Neuronal stem cell (in vitro differentiated cells): ENCODE measurements at places on chromosomes 1 and 21.

GRCh38 chr1:93623875-93624274 lies 57.8 kb downstream of the BCAR3 start:
- no peak for DNase-seq

DNA sequence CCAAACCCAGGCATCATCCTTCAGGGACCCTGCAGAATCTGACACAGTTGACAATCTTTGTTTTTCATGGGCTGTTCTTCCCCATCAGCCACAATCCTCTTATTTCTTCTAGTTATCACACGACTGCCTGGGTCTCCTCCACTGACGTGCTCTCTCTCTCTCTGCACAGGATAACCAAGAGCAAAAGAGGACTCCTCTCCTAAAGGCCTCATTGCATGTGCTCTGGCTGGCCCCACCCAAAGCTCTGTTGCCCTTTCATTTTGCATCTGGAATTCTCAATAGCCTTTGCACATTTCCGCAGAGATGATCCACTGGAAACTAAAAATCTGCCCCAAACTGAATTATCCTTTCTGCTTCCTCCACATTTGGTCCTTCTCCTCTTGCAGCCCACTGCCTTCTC lies 58.5 kb downstream of the KANK4 start:
- no peak for DNase-seq

DNA sequence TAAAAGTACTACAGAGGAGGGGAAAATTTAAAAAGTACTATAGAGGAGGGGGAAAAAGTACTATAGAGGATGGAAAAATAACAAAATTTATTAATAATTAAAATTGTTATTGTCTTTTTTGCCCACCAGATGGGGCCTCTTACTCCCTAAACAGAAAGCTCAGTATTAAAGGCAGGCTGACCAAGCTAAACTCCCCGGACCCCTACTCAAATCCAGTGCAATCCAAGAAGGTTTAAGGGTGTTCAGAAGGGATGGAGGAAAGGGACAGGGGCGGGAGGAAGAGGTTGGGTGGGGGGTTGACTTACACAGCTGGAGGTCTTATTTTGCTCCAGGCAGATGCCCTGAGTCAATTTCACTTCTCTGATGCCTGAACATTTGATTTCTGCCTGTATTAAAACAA lies 13.7 kb downstream of the CD34 start:
- no peak for DNase-seq

GRCh38 chr1:25567710-25568089 lies 24.3 kb downstream of the LDLRAP1 start:
- DNase-seq = no peak

- no peak for DNase-seq
Measured at GRCh38 chr1:172473302-172473701, 29.4 kb upstream of the PIGC start.

- DNase-seq = no peak
Measured at GRCh38 chr1:54583871-54584270, 35.8 kb downstream of the ACOT11 start.

DNA sequence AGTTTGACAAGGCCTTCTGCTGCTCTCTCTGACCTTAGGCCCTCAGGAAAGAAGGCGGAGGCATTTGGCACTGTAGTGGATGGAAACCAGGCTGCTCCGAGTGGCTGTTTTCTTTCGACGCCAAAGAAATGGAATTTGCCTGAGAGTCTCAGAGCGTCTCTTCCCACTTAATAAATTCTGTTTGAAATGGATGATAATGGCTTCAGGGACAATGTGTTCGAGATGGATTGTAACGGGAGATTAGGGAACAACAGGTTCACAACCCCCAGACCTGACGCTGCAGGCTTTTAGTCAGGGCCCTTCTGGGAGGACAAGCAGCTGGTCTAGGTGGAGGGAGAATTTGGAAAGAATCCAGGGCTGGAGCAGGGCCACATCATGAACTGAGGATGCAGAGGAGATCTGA lies 58.6 kb downstream of the TLR5 start:
- no peak for DNase-seq

- DNase-seq = no peak
Measured at GRCh38 chr1:154937988-154938386, 1.5 kb upstream of the PMVK start.

GRCh38 chr1:236069796-236070195 lies 4.9 kb upstream of the NID1 start:
- DNase-seq = no peak

DNA sequence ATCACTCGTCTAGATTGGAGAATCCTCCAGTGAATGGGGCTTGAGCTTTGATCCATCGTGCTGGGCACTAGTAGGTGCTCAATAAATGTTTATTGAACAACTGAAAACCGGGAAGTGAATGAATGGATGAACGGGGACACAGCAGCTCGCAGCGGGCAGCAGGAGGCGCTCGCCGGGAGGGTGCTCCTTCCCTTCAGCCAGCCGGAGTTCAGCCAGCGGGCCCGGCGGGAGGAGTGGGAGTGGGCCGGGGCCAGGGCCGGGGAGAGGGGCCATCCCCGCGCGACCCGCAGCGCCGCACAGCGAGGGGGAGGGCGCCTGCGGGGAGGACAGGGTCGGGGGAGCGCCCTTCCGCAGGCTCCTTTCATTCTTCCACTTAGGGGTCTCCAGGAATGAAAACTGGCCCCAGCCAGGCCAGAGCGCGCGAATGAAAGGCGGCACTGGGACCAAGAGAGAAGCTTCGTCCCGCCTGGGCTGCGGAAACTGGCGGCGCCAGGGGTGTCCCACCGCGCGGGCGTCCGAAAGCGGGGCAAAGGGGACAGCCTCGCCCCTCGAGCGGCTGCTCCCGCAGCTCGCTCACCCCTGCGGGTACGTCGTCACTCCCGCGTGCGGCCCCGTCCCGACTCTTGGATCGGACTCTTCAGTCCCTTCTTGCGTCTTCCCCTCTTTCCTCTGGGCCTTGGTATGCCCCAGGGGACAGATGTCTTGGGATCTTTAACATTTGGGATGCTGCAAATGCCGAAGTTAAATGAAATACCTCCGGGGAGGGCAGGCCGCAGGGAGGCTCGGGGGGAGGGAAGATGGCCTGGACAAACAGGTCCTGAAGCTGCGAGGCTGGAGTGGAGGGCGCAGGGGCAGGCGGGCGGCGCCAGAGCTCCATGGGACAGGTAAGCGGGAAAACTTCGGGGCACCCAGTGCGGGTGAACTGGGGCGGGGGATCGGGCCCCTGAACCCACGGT lies 3.6 kb upstream of the INAVA start:
- peak; percentile 91 for DNase-seq

GRCh38 chr1:114369930-114370329 lies 141.1 kb downstream of the TRIM33 start:
- DNase-seq = no peak

DNA sequence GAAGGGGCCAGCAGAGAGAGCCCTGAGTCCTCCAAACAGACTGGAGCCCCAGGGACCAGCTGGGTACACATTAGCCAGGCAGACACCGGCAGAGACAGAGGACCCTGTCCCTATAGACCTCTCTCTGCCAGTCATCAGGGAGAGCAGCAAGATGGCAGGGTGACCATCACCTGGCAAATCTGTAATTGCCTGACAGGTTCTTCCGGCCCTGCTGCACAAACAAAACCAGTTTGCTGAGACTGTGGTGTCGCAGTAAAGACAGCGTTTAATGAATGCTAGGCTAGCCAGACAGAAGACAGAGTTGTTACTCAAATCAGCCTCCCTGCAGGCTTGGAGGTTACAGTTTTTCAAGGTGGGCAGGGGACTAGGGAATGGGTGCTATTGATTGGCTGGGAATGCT lies 618.9 kb downstream of the NPHP4 start:
- DNase-seq = no peak

- DNase-seq = no peak
Measured at GRCh38 chr21:32112195-32112594, 166.7 kb downstream of the MIS18A start.

GRCh38 chr1:47508702-47509431 lies 71.0 kb downstream of the FOXD2 start:
- DNase-seq = no peak

DNA sequence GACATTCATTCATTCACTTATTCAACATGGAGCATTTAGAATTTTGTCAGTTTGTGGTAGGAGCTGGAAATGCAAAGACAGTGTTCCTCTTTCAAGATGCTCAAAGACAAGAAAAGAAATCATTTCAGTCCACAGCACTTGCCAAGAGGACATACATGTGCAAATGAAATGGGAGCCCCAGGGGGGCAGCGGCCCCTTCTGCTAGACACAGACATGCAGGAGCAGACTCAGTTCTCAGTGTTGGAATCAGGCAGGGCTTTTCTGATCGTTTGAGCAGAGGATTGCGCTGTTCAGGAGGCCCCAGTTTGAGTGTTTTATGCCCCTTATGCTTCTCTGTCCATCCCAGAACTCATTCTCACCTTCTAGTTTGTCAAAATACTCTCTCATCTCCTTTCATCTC lies 35.6 kb upstream of the VASH2 start:
- no peak for DNase-seq

GRCh38 chr1:48182439-48182838 lies 40.1 kb upstream of the SLC5A9 start:
- no peak for DNase-seq

DNA sequence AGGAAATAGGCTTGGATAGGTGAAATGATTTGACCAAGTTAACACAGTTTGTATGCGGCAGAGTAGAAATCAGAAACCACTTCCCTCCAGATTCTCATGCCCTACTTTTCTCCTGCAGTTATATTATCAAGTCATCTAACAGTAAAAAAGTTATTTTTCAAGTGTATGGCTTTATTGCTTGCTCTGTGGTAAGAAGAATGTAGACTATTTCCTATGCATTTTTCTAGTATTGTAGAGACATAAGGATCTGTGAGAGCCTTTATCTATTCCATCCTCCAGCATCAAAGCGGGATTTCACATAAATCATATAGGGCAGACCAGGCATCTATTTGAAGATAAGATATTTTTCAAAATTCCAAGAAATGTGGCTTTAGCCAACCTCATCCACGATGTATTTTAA lies 208.5 kb downstream of the TTLL7 start:
- DNase-seq = no peak

- no peak for DNase-seq
Measured at GRCh38 chr21:41979751-41980369, 26.0 kb upstream of the C2CD2 start.

- no peak for DNase-seq
Measured at GRCh38 chr1:106937104-106937503, 119.4 kb upstream of the PRMT6 start.

- no peak for DNase-seq
Measured at GRCh38 chr1:221760911-221761310, 19.0 kb upstream of the DUSP10 start.

DNA sequence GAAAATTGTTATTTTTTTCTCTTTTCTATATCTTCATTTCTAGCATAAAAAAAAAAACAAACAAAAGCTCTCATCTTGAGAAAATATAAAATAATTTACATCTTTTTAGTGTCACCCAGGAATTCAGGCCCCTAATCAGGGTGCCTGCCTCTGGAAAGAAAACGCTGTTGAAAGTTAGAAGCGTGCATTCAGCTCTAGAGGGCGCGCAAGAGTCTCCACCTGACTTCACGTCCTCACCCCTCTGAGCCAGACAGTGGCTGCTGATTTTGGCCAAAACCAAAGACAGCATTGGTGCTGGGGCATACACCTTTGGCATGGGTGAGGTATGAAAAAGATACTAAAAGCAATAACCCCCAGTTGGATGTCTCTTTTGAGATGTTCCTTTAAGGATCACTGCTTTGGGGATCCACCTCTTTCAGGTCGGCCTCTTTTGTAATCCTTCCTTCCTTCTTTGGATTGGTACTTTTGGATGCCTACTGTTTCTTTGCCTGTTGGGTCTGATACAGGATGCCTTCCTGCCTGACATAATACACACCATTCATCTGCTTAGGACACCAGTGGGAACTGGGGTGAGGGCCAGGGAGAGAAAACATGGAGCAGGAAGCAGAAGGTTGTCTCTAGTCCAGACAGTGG lies 77.6 kb upstream of the CHRM3 start:
- peak; percentile 29 for DNase-seq

DNA sequence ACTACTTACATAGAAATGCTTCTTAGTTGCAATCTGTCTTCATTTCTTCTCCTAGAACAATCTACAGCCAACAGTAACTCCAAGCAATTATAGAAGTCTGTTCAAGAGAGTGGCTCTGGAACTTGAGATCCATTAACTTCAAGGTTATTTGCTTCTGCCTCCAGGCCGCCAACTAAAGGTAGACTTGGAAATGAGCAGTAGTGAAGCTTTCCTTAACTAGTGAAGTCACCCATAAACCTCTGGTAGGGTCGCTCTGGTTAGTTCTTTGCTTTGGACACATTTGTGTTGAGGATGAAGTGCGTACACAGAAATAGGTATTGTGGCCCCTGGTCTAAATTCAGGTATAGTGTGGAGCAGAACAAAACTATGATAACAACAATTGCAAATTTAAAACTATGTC lies 809.9 kb upstream of the RGS18 start:
- no peak for DNase-seq

DNA sequence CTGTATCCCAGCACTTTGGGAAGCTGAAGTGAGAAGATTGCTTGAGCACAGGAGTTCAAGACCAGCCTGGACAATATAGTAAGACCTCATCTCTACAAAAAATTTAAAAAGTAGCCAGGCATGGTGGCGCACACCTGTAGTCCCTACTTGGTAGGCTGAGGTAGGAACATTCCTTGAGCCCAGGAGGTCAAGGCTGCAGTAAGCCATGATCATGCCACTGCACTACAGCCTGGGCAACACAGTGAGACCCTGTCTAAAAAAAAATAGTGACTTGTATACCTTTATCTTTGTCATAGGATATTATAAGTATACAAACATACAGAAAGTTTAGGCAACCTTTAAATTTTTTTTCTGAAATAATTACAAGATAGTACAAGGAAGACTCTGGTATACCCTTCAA lies 3.9 kb upstream of the FBXO28 start:
- no peak for DNase-seq

- DNase-seq = no peak
Measured at GRCh38 chr1:23545851-23546250, 13.4 kb downstream of the ID3 start.

DNA sequence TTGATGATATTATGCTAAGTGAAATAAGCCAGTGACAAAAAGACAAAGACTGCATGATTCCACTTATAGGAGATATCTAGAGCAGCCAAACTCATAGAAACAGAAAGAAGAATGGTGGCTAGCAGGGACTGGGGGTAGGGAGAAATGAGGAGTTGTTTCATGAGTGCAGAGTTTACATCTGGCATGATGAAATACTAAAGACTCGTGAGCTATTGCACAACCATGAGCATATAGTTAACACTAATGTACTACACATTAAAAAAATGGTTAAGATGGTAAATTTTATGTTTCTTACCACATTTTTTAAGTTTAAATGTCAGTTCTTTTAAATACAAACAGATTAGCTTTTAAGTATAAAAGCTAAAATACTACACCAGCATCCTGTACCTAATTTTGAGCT lies 57.8 kb downstream of the ESRRG start:
- no peak for DNase-seq

DNA sequence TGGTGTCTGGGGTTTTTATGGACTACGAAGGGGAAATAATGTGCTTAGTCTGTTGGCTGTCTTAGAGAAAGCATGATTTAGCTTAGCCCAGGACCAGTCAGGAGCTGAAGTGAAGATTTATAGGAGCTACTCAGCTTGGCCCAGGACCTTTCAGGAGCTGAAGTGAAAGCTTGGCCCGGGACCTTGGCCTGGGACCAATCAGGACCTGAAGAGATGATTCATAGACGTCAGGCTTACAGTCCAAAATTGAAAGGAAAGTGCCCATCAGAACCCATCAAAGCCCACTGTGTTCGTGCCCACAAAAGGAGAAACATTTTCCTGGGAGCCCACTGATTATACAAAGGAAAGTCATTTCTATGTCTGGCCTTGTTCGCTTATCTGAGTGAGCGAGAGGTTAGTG lies 35.6 kb downstream of the MSTO1 start:
- DNase-seq = no peak
